ENCODE measurements at places on chromosomes 12 and 14.

GRCh38 chr12:105083031-105083430, 1.2 kb downstream of the ALDH1L2 start:
- no peak for DNase-seq

DNA sequence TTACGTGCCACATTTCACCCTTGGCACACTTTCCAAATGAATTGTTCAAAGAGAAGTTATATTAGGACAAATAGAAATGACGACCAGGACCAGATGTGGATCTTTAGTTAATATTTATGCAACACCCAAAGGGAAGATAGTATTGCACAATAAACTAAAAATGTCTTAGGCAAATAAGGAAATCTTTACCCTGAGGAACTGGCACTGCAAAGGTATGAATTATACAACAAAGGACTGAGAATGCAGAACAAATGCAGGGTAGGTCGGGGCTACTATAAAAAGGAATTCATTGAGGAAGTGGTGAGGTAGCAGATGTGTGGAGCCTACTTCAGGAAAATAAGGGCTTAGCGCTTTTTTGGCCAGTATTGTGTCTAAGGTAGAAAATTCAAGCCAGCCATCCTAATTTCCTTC, 3.9 kb upstream of the TMTC2 start:
- no peak for DNase-seq

- no peak for DNase-seq
Measured at GRCh38 chr14:29149798-29150197, 383.2 kb downstream of the FOXG1 start.

DNA sequence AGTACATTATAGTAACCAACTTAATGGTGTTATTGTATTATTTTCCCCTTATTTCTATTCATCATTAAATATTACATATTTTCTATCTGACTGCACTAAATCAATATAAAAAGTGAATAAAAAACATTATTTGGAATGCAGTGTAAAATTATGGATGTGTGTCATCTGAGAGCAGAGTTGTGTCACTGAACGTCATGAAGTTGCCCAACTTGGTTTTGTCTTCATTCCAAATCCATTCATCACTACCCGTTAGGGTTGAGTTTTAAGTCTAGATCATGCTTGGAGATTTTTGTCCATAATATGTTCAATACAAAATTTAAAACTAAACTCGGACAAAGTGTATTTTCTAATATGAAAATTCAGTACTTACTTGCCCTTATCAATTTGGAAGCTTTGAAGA, 16.1 kb downstream of the KLRF1 start:
- DNase-seq, result no peak

- DNase-seq, result no peak
Measured at GRCh38 chr14:73238424-73238852, 1.1 kb downstream of the PAPLN start.

- no peak for DNase-seq
Measured at GRCh38 chr12:116319233-116319897, 41.9 kb upstream of the MED13L start.

All from GM06990 (cell line).